ENCODE measurements at places on chromosomes 11 and 22.
A peak's percentile ranks its signal among the peaks of the same experiment; 100 is the strongest.

- no peak for DNase-seq
Measured at GRCh38 chr22:30333707-30334087, 7.0 kb upstream of the TBC1D10A start.

DNA sequence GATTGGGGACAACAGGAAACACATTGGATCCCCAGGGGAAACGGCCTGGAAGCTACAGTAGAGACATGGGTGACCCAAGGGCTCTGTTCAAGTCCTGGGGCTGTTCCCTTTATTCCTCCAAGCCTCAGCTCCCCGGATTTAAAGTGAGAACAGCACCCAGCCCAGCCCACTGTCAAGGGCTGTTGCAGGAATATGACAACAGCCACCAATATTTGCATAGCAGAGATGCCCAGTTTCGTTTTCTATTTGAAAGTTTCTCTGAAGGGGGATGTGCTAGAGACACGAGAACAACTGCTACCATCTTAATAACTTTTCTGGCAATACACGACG lies 81.1 kb upstream of the WNT7B start:
- DNase-seq, result peak; percentile 60

GRCh38 chr11:63874511-63874910 lies 35.6 kb downstream of the MARK2 start:
- no peak for DNase-seq

DNA sequence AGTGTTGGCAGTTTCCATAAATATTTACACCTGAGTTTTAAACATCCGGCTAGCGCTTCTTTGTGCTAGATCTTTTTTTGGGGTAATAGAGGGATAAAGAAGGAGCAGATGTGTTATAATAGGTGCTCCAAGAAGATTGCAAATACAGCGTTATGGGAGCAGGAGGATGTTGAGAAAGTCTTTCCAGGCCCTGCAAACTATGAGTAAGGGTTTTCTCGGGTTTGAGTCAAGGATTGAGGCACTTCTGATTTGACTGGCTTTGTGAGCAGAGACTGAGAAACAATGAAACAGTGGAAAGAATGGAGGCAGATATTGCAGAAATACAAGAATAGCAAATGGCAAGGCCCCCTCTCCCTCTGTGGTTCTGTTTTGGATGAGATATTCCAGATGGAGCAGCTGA lies 155.0 kb upstream of the TIMP3 start:
- no peak for DNase-seq

DNA sequence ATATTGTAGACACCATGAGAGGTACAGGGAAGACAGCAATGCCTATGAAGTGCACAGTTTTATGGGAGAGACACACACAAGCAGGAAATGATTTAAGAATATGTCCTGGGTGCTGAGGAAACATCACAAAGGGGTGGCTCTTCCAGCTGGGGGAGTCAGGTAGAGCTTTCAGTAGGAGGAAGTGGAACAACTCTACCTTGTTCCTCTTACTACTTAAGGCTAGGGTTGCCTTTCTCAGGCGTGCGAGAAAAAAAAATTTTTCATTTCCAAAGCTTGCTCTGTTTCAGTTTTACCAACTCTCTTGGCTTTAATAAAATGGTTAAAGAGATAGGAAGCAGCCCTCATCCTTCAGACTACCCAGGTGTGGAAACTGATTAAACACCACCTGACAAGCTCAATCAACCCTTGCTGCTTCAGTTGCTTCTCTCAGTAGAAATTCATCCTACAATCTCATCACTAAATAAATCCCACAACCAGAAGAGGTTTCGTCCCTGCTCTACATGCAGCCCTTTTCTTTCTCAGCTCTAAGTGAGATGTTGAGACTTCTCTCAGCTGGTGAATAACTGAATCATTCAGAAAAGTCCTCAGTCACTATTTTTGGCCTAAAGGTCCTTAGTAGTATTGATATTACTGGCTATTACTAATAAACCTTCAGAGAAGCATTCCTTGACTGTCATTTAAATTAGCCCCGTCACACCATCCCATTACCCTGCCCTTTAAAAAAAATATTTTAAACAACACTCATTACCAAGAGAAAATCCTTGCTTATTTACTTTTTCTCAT lies 5.9 kb downstream of the ABTB2 start:
- DNase-seq, result no peak

GRCh38 chr11:121482231-121483129 lies 29.7 kb upstream of the SORL1-AS1 start:
- DNase-seq, result peak; percentile 77

DNA sequence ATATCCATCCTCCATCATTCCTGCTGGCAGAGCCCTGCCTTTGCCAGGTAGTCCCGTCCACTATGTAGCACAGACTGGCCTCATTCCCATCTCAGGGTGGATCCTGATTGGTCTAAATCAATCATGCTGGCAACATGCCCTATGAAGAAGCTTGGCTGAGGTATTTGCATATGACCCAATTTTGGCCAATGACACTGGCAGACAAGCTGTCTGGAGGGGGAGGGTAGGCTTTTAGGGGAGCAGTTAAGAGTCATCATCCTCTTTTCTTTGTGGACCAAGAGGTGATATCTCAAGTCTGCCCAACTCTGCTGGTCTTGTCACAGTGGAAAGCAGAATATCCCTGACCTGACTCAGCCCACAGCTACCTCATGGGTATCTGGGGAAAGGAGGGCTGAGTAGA lies 5.1 kb downstream of the CCDC89 start:
- DNase-seq, result no peak

GRCh38 chr11:117979481-117980211 lies 6.5 kb upstream of the IL10RA start:
- DNase-seq, result no peak

DNA sequence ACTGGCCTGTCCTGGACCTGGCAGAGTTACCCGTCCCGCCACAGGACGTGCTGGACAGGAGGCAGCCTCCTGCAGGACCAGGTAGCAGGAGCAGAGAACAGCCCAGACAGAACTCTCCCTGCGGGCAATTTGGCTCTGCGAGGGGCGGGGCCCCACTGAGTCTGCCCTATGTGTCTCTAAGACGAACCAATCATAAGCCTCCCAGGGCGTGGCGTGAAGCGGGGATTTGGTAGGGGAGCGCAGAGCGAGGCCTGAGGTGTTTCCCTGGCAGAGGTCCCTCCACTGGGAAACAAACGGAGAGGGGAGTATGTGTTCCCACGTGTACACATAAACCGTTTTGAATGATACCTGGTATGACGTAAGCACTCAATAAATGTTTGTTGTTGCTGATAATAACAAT lies 7.4 kb downstream of the CD82 start:
- DNase-seq, result no peak

GRCh38 chr11:72083414-72083813 lies 2.8 kb downstream of the LRRC51 start:
- no peak for DNase-seq

- DNase-seq, result no peak
Measured at GRCh38 chr11:15159085-15159484, 44.4 kb downstream of the INSC start.
